ENCODE measurements at places on chromosomes 4 and X. TPM values are rescaled to one million over a fixed set of nuclear protein-coding genes. Genes with fewer than 3 reads are reported as not detected.

DNA sequence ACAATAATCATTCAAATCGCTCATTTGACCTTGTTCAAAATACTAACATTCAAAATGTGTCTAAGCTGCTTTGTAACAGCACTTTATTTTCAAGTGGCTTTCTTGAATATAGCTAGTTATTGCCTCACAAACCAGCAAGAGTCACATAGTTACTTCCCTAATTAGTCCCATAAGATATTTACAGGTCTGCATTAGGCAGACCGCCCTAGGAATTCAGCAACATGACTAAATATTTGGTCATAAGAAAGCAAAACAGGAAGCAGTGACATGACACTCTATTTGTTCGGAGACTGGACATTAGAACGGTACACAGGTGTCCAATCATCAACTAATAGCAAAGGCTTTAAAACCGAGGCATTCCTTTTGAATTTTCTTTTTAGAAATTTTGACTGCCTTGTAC lies 262.0 kb downstream of the COL25A1 start:
- DNase-seq, result no peak

- DNase-seq, result no peak
Measured at GRCh38 chrX:136227948-136228838, 23.0 kb downstream of the MAP7D3 start.

GRCh38 chr4:147289181-147289580 lies 191.7 kb upstream of the EDNRA start:
- no peak for DNase-seq

DNA sequence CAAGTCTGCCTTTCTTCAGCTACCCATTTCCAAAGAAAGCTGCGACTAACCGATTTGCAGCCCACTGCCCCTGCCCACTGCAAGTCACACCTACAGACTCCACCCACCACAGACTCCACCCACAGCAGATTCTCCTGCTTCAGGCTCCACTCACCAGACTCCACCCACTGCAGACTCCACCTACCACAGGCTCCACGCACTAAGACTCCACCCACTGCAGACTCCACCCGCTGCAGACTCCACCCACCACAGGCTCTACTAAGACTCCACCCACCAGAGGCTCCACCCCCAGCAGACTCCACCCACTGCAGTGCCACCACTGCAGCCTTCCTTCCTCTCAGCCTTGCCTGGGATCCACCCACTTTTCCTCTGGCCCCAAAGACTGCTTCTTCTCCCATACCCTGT lies 41.3 kb downstream of the ABLIM2 start:
- DNase-seq, result no peak

The SCML2 gene
- 1.8 TPM for total RNA-seq

The GYPA gene
- total RNA-seq, result 5.2 TPM

The RGN gene
- 2.2 TPM for total RNA-seq

DNA sequence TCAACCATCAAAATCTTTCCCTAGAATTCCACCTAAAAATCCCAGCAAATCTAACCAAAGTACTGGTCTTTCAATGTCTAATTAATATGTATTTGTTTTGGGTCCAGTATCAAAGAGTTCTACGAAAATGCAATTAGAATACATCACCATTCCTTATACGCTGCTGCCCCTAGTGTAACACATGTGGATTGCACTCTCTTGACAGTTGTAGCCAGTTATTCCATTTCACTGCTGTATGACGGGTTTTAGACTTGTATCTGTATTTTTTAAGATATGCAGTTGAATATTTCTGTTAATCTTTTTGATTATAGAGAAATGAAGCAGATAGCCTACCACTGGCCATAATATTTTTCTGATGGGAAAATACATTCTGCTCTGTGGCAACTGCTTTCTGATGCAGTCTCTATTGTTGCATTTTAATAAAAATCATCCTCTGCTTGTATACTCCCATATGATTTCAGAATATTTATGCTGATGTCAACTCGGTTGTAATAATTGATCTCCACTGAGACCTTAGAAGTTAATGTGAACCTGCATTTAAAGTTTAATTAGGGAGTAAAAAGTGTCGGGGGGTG lies 17.1 kb upstream of the PAGE2B start:
- DNase-seq, result no peak

The MAML3 gene
- 18.4 TPM for total RNA-seq

GRCh38 chrX:7242613-7243012 lies 94.7 kb upstream of the PUDP start:
- DNase-seq, result no peak

The DOK7 gene
- total RNA-seq, result 1.3 TPM

GRCh38 chrX:46695491-46695890 lies 63.4 kb downstream of the SLC9A7 start:
- no peak for DNase-seq

DNA sequence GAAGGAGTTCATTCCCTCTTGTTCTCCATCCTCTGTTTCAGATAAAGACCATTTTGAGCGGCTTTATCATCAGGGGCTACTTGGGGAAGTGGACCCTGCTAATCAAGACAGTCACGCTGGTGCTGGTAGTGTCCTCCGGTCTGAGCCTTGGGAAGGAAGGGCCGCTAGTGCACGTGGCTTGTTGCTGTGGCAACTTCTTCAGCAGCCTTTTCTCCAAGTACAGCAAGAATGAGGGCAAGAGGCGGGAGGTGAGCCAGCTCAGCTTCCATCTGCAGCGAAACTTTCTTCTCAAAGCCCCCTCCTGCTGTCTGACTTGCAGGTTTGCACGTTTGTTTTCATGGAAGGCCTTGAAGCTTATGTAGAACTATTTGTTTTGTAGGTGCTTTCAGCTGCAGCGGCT lies 49.5 kb downstream of the CLCN4 start:
- no peak for DNase-seq

GRCh38 chrX:45668686-45669443 lies 468.2 kb upstream of the DIPK2B start:
- no peak for DNase-seq

GRCh38 chr4:158544141-158544540 lies 22.5 kb downstream of the RXFP1 start:
- no peak for DNase-seq

GRCh38 chr4:145180298-145181090 lies at the start of gene OTUD4:
Gene OTUD4 (minus strand): TSS chr4:145180589. CDS start chr4:145179973, 616 bp downstream.
- peak; percentile 100 for DNase-seq

- no peak for DNase-seq
Measured at GRCh38 chr4:121648516-121648915, 48.3 kb downstream of the ANXA5 start.

GRCh38 chr4:137946453-137947174 lies 295.5 kb downstream of the SLC7A11 start:
- no peak for DNase-seq

DNA sequence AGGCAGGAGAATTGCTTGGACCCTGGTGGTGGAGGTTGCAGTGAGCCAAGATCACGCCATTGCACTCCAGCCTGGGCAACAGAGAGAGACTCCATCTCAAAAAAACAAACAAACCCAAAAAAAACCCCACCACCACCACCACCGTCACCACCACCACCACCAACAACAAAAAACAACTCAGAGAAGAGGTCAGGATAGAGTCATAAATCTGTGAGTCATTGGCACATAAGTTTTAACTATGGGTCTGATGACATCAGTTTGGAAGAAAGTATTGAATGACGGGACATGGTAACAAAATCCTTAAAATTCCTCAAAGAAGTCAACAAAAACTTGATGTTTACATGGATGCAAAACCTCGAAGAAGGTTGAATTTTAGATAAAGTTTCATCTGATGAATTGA lies 288.0 kb upstream of the SFRP2 start:
- no peak for DNase-seq
